Vein endothelial cell (primary cell): ENCODE measurements at places on chromosomes 1 and 21. TPM values are rescaled to one million over a fixed set of nuclear protein-coding genes. Genes with fewer than 3 reads are reported as not detected.

Gene CNKSR1
- not detected in 2 replicates for total RNA-seq

Gene EDARADD
- not detected in 2 replicates for total RNA-seq

Gene NSL1
- total RNA-seq: 24.2 and 27.8 TPM in 2 replicates

Gene COL8A2
- 2.4 and 2.6 TPM in 2 replicates for total RNA-seq

Gene RNU1-4
- under 0.01 TPM in 2 replicates for total RNA-seq
